ENCODE measurements at places on chromosomes 12 and 14.

DNA sequence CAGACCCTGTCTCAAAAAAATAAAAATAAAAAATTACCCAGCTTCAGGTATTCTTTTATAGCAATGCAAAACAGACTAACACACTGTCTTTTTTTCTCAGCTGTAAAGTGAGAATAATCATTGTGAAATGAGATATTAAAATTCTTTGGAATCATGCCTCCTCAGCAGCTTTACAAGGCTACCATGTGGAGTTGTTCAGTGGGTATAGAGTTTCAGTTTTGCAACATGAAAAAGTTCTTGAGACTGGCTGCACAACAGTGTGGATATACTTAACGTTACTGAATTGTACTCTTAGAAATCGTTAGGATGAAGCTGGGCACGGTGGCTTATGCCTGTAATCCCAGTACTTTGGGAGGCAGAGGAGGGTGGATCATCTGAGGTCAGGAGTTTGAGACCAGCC is 15.7 kb upstream of the MAPKAPK5 start:
- DNase-seq, result no peak

DNA sequence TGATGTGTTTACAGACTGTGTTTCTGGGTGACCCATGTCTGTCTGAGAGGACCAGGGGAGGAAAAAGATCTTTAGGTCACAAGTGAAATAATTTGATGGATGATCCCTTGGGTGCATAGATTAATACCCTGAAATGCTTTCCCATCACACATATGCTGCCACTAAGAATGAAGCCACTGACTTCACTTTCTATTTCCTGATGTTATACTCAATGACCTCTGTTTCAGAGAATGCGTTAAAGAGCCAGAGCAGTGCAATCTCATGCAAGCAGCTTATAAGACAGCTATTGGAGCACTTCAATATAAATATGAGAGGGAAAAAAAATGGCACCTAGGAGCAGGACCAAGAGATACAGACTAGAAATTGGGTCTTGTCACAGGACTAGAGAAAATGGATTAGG is 133.7 kb downstream of the KLHL28 start:
- DNase-seq, result no peak

- DNase-seq, result no peak
Measured at GRCh38 chr14:103641161-103641560, 12.2 kb downstream of the KLC1 start.

DNA sequence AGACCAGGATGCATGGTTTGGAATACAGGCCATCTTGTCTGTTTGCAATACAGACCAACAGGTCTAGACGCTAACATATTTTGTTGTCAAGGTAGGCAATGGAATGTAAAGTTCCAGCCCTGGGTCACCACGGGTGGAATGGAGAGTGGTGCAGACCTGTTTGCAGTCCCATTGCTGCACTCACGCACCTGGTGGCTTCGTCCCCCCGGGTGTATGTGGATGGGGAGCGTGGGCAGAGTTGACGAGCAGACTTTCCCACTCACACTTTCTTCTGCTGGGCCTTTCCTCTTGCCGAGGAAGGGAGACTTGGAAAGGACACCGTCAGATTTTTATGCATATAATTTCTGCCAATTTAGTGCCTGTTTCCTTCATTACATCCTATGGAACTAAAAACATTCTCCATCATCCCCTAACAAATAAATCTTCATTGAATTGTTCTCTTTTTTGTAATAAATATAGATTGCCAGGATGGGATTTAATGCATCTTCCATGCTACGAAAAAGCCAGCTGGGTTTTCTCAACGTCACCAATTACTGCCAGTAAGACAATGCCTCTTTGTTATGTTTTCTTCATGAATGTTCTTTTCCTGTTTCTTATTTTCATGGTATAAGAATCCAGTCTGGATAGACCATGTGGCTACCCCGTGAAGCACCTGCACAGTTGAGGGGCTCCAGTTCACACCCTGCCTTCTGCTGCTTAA is 15.2 kb downstream of the DCAF4 start:
- DNase-seq, result no peak

DNA sequence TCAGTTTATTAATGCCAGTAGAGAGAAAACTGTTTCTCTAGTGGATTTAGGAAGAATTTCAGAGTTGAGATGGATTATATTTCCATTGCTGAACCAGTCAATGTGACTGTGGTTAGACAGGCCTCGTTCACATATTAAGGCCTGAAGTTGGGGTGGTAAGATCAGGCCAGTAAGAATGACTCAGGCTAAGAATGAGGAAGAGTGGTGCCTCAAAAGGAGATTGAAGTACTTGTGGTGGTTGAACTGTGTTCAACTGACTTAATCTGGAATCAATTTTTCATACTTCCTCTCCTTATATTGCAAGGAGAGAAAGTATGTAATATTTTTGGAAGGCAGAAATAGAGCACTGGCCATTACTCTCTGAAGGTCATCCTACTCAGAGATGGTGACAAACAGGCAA is 37.8 kb upstream of the ATF7IP start:
- no peak for DNase-seq

GRCh38 chr12:59632408-59632807 is 36.6 kb downstream of the SLC16A7 start:
- DNase-seq, result no peak

DNA sequence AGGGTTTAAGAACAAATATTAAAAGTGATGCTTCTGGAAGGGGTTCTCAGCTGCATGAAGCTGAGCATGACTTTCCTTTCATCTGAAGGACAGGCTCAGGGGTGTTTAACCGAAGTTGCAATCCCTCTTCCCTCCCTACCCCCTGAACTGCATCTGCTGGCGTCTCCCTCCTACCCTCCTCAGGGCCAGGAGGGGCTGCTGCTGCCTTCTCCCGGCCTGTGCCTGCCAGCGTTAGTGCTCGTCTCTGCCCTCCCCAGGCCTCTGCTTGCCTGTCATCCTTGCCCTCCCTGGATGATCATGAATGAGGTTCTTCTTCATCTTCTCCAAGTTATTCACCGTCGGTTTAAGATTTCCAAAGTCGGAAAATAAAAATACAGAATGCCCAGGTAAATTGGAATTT is 12.2 kb downstream of the SMOC1 start:
- peak; percentile 39 for DNase-seq

- DNase-seq, result no peak
Measured at GRCh38 chr12:31759632-31760459, 31.0 kb upstream of the AMN1 start.

GRCh38 chr14:90381011-90381786 is 15.6 kb upstream of the CALM1 start:
- peak; percentile 67 for DNase-seq

DNA sequence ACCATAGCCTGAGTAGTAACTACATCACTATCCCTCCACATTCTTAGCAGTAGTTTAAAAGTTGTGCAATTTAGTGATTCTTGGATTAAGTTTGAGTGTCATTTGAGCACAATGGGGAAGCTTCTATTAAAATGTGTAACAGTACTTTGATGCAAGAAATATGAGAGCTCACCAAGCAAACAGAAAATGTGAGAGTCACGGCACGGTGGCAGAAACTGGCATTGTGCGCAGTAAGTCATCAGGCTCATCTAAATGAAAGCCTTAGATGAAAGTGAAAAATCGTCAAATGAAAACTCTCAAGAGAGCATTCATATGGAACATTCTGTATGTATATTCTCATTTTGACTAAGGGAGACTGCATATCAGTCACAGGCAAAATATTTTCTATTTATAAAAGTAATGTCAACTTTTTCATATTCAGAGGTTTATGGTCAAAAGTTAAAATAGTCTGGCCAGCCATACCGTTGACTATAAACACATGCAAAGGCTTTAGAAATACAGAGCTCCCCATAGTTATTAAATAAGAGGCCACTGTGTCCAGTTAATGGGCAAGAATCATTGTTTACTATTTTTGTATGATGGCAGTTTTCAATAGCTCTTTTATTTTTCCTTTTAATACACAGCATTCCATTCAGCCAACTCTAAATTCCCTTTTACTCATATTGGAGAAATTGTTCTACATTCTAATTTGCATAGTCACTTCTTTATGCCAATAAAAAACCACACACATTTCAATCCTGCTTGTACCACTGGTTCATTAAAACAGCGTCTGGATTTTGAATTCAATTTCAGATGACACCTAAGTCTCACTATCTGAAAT is 167.9 kb downstream of the PRKD1 start:
- no peak for DNase-seq

DNA sequence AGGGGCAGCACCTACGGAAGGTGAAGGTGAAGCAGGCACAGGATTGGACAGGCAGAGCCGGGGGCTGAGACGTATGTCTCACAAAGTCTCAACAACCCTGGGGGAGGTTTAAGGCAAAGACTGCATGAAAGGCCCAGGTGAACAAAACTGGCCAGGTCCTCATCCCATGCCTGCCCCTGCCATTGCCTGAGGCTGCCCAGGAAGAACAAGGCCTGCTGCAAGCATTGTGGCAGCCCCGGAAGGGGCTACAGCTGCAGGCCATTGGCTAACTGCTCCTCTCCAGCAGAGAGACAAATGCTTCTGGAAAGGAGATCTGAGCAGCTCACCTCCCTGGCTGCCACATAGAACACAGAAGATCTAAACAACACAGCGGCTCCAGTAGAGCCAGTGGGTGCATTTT is 20.4 kb upstream of the TMEM179 start:
- DNase-seq, result no peak

DNA sequence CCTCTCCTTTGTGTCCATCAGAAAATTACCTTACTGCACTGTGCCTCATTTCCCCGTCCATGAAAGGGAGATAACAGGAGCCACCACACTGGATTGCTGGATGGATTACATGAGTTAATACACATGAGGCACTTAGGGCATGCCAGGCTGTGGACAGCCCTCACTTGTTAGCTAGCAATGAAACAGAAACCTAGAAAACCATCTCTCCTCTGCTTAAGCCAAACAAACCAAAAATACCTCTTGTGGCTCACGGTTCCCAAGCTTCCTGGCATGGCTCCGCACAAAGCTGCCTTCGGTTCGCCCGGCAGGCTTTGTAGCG is 660 bp upstream of the HCFC2 start:
- peak; percentile 45 for DNase-seq

- no peak for DNase-seq
Measured at GRCh38 chr12:84166812-84167211, 745.8 kb downstream of the SLC6A15 start.

- DNase-seq, result no peak
Measured at GRCh38 chr12:65465766-65466547, 187.5 kb downstream of the MSRB3 start.

DNA sequence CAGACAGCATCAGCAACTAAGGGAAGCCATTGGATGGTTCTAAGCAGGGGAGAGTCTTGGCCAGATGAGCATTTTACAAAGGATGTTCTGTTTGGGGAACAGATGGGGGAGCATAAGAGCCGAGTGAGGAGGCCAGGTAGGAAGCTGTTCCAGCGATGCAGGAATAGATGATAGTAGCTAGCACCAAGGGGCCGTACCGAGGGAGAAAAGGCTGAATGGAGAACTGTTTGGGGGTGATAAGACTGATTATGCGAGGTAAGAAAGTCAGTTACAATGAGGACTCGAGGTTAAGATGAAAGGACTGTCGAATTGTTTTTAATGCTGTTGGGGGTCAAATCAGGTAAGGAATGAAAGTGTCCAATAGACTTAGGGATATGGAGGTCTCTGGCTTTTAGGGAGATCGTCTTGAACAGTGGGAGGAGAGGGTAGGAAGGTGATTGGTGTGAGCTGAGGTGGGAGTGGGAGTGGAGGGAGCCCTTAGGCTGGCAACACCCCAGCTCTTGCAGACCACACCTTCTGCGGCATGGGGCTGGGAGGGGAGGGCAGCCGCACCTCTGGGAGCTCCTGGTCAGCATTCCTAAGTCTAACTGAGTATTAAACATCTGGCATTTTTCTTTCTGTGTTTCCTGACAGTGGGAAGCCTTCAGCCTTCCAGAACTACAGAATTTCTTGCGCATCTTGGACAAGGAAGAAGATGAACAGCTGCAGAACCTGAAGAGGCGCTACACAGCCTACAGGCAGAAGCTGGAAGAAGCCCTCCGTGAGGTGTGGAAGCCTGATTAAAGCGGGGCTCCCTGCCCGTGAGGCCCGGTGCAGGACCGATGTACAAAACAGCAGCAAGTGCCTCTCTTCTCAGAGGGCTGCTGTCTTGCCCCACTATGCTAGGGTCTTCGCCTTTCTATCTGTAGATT is 64.8 kb downstream of the GNS start:
- peak; percentile 22 for DNase-seq

- DNase-seq, result no peak
Measured at GRCh38 chr12:78101946-78102635, 271.4 kb downstream of the NAV3 start.

DNA sequence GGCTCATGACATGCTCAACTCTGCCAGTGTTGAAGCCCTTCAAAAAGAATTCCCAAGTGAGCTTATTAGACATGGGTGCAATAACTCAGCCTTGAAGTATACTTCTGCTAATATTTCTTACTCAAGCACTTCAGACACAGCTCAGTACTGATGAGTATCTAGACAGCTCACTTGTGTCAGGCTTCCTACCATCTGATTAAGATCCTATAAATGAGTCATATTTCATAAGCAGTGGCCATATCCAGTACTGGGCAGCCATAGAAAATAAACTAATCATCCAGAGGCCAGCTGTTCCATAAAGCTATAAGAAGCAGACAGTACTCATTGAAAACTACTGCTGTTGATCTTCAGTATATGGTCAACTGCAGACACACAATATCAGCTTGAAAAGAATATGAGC is 12.9 kb downstream of the FSCB start:
- DNase-seq, result peak; percentile 67

GRCh38 chr12:69274861-69275260 is 35.5 kb downstream of the CPSF6 start:
- no peak for DNase-seq

GRCh38 chr14:86739761-86740160 is 1209.8 kb downstream of the FLRT2 start:
- DNase-seq, result no peak

DNA sequence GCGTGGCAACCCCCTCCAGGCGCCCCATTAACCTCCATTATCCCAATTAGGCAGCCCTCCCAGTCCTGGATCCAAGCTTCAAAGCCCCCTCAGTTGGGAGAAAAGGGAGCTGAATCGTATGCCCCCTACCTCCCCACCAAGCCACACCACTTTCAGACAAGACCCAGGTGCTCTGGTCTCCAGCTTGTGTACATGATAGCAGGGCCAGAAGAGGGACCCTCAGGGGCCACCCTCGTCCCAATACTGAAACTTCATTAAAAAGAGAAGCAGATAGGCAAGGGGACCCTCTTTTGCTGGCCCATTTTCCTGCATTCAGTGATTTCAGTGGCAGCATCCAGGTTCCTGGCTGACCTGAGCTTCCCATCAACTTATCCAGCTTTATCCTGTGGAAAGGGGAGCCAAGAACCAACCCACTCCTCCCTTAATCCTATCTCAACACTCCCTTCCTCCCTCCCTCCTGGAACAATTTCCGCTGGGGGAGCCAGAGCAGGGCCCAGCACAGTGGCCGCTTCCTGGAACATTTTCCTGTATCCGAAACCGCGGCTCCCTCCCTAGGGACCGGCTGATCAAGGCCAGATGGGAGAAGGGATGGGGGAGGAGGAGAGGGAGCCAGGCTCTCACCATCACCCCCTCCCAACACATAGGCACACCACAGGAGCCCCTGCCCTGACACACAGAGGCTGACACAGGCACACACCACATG is 9.5 kb upstream of the SP7 start:
- DNase-seq, result peak; percentile 87

- DNase-seq, result no peak
Measured at GRCh38 chr12:61530456-61530855, 729.7 kb upstream of the USP15 start.

All from NCI-H524 (cell line).